Panc1 (cell line): ENCODE measurements at places on chromosomes 5 and 9.

GRCh38 chr5:144195448-144195847 lies 24.8 kb downstream of the KCTD16 start:
- DNase-seq: no peak

GRCh38 chr5:111486055-111486454 lies 26.3 kb downstream of the STARD4 start:
- DNase-seq: no peak

DNA sequence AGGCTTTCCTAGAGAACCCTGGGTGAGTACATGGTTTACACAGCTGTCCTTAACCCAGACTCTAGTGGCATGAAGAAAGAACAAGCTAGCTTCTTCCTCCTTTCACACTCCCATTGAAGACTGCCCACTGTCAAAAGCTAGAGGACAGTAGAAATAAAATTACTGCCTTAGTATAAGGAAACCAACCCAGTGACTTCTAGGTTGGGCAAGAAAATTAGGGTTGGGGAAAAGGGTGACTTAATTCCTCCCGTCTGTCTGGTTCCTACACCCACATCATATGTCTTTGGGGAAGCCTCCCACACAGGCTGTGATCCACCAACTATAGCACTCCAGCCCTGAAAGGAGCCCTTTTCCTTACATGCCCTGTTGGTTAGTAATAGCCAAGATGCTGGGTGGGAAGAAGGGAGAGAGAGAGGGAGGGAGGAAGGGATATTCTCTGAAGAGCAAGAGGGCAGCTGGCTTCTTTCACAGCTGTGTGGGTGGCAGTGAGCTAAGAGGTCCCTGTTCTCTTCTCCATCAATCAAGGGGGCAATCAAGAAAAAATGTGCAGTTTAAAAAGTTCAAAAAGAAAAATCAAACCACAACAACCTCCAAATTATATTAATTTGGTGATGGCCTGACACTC lies 21.7 kb downstream of the HBEGF start:
- DNase-seq: no peak

- peak; percentile 53 for DNase-seq
Observed at GRCh38 chr5:173201636-173202265, 33.3 kb downstream of the NKX2-5 start.

- DNase-seq: no peak
Observed at GRCh38 chr9:130665029-130665430, 636 bp downstream of the PRDM12 start.

GRCh38 chr5:64188776-64189175 lies 23.1 kb downstream of the RNF180 start:
- no peak for DNase-seq

DNA sequence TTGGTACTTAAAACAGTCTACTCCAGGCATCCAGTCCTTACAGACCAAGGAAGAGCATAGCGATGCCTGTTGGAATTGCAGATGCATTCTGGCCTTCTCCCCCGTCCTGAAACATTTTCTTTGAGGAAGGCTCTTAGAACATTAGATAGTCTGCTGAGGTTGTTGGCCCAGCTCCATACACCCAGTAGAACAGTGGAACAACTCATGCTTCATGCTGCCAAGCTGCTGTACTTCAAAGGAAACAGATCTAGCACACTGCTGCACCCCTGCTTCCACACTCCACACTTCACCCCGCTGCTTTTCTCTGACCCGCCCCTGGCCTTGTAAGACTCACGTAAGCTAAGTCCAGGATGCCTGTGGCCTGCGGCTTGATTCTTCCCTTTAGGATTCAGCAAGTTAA lies 33.4 kb upstream of the NCS1 start:
- no peak for DNase-seq

- no peak for DNase-seq
Observed at GRCh38 chr9:94800424-94801117, 74.1 kb downstream of the AOPEP start.

DNA sequence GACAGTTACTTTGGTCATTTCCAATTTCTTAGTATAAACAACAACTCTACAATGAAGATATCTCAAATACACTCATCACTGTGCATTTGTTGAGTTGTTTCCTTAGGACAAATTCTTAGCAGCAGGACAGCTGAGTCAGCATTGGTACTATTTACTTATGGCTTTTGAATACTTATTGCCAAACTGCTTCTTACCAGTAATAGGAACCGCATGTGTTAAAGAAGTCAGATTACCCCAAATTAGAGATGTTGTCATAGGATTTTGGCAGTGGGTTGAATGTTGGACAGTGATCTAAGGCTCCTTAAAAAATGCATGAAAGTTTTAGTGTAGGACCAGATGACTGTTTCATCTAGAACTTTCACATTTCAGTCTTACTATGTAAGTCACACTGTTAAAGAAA lies 280.1 kb upstream of the DMRT1 start:
- no peak for DNase-seq

DNA sequence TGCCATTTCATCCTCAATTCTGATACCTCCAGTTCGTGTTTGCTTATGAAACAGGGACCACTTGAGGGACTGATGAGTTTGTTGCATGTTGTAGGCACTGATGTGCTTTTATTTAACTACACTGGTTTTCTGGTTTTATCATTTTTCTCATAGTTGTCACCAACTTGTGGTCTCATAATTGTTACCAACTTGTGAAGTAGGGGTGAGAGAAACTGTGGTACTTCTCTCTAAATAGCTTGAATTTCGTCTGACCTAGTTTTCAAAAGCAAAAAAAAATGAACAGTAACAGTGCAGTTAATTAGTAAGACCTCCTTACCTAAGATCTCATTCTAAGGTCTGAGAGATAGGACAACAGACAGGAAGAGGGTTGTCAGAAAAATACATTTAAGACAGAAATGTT lies 78.0 kb downstream of the ANXA2R start:
- DNase-seq: no peak

- DNase-seq: no peak
Observed at GRCh38 chr5:148790545-148791333, 35.7 kb upstream of the ADRB2 start.

DNA sequence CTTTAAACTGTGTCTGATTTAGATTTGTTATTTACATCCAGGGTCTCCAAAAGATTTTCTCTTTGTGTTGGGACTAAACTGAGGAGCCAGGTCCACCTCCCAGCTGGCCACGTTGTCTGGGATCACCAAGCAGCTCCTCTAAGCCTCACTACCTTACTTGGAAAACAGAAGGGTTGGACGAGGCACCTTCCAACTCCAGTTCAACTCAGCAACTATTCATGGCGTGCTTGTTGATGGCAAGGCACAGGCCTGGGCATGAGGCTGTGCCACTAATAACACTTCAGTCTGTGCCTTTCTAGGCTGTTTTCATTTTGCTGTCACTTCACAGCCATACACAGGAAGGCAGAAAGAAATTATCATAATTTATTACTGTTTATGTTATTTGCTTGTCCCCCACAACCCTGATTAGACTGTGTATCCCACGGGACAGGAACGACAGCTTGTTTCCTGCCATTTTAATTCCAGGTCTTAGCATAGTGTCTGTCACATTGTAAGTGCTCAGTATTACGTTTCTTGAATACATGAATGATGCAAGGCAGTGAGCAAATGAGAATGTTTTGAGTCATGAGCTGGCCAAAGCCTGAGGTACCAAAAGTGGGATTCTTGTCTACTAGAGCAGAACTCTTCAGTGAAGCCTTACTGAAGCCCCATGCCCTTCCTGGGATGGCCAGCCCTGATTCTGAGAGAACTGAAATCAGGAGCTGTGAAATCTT lies 125.8 kb downstream of the GALNT10 start:
- DNase-seq: no peak

GRCh38 chr9:128078504-128079434 lies 10.7 kb downstream of the SLC25A25 start:
- no peak for DNase-seq

DNA sequence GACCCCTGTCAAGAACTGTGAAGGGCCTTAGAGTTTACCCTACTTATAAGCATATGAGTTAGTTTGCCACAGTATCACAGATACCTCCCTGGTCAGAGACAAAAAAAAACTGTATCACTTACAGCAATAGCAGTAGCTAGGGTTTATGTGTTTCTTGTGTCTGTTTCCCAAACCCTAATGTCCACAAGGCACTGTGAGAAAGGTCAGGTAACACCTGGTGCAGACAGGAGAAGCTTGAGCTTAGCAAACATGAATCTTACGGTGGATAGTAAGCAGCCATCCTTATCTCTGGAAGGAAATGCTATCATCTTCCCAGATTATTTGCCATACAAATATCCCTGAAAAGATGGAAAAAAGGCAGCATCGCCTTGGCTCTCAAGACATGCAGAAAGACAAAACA lies 208.5 kb upstream of the KCNN2 start:
- no peak for DNase-seq

DNA sequence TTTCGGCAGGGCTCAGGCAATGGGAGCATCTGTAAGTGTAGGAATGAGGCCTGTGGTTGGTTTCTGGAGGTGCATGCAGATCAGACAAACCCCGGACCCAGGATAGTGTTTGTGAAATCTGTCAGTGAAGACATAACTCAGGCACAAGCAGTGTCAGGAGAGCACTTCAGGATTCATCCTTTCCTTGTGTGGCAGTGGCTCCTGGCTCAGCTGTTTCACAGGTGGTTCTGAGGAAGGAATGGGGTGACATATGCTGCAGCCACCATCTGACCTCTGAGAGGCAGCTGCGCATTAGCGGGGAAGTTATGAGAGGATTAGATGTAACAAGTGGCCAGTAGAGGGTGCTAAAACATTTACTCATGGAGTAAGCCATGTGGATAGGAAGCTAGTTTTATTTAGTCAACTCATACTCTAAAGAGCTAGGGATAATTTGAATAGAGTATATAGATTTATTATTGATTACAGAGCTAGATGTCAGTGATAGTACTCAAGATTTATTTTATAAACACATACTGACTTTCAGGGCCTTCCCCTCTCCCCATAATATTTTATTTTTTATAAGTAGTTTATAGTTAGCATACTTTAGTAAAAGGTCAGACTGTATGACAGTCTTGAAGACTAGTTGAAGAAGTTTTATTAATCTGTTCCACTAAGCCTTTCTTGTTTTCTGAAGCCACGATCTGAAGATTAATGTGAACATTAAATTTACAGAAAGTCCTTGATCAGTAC lies 28.4 kb downstream of the NNT start:
- peak; percentile 25 for DNase-seq

DNA sequence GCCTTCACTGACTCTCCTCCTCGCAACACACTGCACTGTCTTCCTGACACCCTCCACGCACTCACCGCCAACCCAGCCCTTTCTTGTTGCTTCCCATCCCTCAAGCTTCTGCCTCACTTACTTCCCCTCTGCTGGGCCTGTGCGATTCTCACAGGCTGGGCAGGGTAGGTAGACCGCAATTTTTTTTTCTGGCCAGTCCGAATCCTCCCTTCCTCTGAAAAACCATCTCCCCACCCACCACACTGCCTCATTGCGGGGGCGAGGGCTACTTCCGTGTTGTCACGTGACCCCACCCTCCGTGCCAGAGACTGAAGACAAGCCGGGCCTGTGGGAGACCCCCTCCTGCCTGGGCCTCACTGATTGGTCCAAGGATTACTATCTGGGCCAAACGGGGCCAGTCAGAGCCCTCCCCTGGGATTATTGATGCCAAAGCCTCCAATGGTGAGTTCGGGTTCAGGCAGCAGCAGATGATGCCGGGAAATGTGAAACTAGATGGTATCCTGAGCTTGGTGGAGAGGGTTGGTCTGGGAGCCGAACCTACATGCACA lies 73.1 kb downstream of the STK10 start:
- DNase-seq: no peak

GRCh38 chr5:139394123-139394653 lies 716 bp downstream of the PROB1 start:
- no peak for DNase-seq

DNA sequence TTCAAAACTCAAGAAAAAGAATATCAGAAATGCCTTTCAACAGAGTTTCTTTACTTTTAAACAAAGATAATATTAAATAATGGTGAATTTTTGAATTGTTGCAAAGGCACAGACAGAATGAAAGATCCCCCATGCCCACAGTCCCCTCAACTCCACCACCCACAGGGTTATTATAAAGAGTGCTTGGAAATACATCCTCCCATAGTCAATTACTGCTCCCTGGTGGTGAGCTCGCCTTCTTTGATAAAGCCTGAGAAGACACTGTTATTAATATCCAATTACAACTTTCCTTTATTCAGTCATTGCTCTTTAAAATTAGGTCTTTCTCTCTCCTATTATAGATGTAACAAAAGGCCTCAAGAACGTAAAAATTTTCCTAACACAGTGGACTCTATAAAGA lies 490.2 kb upstream of the RORB start:
- no peak for DNase-seq

DNA sequence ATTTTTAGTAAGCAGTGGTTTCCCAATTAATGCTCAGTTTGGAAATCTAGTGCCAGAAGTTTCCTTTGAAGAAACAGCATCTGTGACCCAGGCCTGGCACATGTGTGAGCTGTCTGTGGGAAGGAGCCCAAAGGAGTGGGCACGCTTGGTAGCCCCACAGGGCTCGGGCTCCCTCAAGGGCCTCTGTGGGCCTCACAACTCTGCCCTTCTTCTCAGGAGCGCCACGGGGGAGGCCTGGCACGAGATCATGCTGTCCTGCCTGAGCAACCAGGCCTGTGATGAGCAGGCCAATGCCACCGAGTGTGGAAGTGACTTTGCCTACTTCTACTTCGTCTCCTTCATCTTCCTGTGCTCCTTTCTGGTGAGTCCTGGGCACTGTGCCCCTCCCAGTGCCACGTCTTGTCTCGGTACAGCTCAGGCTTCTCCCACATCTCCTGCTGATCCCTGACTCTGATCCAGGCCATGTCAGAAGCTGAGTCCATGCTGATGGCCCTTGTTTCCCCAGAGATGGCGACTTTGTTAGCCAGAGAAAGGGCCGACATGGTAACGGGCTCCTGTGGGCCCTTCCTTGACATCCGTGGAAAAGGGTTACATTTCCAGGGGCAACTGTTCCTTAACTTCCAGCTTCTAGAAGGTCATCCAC lies 200.4 kb downstream of the CACNA1B start:
- no peak for DNase-seq

DNA sequence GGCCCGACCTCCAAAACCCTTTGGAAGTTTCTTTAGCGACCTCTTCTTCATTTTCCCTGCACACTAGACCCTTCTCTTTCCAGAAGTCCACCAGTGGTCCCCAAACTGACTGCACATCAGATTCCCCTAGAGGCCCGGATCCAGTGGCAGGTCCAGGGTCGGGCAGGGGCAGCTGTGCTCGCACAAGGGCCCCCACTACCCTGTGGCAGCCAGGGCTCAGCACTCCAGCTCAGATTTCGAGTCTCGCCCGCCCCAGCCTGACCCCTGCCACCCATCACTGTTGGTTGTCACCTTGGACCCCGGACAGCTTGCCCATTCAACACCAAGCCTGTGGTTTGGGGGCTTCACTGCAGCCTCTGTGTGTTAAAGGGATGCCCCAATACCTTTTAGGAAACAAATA lies 7.8 kb upstream of the ZDHHC12 start:
- DNase-seq: no peak
